ENCODE measurements at places on chromosomes 12 and 14.

GRCh38 chr14:102939820-102940561 lies 17.5 kb downstream of the AMN start:
- DNase-seq, result no peak

DNA sequence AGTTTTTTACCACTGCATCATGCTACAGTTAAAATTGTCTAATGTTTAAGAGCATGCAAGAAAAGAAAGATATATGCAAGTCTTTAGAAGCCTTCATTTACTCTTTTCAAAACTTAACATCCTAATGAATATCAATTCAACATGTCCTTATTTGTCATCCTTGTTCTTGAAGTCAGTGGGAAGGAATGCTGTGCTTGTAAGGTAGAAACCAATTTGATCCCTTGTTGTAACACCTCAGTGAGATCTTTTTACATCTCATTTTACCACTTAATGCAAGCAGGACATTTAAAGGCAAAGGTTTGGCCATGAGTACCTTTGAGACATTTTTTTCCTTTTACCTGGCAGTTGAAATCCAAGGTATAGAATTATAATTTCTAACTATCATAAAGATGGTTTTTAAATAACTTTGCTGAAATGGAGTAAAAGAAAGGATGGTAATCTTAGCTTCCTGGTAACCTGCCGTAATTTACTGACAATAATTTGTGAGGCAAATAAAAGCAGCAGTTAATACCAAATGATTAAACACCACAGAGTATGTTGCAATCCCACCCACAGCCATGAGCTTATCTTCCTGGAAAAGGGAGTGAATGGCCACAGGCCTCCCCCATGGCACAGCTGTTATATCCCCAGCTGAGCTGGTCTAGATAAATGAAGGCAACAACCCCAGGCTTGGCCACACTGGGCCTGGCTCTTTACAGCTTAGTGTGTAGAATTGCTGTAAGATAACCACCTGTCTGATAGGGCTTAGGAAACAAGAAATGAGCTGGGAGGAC lies 33.2 kb upstream of the STRN3 start:
- peak; percentile 64 for DNase-seq

- no peak for DNase-seq
These were observed 91.6 kb downstream of the TPH2 start for GRCh38 chr12:72030277-72030676.

GRCh38 chr14:100448376-100448775 lies 125.2 kb downstream of the SLC25A47 start:
- DNase-seq, result no peak

DNA sequence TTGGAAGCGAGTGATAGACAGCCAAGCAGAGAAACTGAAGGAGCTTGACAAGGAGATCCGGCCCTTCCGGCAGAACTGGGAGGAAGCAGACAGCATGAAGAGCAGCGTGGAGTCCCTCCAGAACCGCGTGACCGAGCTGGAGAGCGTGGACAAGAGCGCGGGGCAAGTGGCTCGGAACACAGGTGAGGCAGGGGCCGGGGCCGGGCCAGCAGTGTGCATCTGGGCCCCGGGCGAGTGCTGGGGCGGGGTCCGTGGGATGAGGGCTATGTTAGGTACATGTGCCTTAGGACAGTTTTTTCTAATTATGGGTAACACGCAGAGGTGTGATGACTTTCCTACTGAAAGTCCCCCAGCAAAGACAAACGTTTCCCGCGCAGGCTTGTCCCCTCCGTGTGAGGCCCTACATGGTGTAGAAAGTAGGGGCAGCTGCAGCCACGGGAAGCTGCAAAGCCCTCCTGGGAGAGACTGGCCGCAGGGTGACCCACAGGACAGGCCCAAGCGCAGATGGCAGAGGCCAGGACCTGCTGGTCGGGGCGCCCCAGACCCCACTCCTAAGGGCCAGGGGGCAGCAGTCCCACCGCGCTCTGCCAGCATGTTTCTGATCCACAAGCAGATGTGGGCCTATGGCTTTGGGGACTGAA lies 19.1 kb upstream of the AMN start:
- DNase-seq, result no peak

GRCh38 chr12:24463375-24463774 lies 485.5 kb downstream of the BCAT1 start:
- no peak for DNase-seq

GRCh38 chr12:46676797-46677520 lies 148.8 kb downstream of the SLC38A4 start:
- no peak for DNase-seq

GRCh38 chr12:111074559-111074958 lies 154.2 kb upstream of the MYL2 start:
- DNase-seq, result no peak

GRCh38 chr12:108666401-108666881 lies 32.7 kb upstream of the SELPLG start:
- no peak for DNase-seq

- peak; percentile 93 for DNase-seq
These were observed 583 bp downstream of the CPNE8 start for GRCh38 chr12:38904537-38905479.

GRCh38 chr12:133073836-133074235 lies 6.9 kb upstream of the ZNF140 start:
- no peak for DNase-seq

- DNase-seq, result peak; percentile 69
These were observed 34.6 kb downstream of the ANKRD9 start for GRCh38 chr14:102474934-102475333.

DNA sequence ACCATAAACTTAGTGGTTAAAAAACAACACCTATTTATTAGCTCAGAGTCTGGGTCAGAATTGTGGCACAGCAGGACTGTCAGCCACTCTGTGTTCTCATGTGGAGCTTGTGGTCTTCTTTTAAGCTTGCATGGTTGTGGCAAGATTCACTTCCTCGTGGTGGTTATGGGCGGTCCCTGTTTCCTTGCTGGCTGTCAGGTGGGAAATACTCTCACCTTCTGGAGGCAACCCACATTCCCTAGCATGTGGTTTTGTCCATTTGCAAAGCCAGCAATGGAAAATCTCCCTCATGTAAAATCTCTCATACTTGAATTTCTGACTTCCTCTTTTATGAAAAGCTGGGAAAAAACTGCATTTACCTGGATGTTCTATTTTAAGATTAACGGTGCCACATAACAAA lies 229.8 kb downstream of the ALX1 start:
- no peak for DNase-seq

- DNase-seq, result no peak
These were observed 51.9 kb downstream of the SH2B3 start for GRCh38 chr12:111457577-111457976.

DNA sequence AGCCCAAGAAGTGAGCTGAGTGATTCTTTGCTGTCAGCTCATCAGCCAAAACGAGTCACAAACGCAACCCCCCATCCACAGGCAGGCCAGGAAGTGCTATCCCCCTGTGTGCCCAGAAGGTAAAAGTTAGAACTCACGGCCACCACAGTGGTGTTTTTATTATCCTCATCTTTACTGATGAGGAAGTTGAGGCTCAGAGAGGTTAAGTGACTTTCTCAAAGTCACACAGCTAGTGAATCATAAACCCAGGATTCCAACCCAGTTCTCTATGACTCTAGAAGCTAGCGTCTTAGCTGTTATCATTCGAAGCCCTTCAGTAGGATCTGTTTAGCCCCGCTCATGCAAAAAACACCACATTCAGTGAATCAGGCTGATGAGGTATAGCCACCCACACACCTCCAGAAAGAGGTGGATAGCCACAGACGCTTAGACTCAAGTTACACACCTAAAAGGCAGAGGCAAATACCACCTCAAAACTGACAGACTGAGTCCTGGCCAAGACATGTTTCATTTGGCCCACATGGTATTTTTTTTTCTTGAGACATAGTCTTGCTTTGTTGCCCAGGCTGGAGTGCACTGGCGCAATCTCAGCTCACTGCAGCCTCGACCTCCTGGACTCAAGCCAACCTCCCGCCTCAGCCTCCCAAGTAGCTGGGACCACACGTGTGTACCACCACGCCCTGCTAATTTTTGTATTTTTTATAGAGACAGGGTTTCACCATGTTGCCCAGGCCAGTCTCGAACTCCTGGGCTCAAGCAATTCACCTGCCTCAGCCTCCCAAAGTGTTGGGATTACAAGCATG lies 100.7 kb downstream of the SCARB1 start:
- DNase-seq, result no peak

DNA sequence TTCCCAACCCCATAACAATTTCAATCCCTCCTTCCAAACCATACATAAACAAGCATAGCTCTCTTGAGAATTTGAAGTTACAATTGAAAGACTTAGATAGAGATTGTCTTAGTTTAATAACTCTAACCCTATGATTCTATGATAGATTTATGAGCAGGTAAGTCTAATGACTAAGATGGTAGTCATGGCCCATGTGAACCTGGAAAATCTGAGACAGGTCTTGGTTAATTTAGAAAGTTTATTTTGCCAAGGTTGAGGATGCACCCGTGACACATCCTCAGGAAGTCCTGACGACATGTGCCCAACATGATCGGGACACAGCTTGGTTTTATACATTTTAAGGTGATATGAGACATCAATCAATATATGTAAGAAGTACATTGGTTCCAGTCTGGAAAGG lies 248.8 kb downstream of the KCNH5 start:
- DNase-seq, result no peak

GRCh38 chr14:90281756-90282155 lies 25.4 kb downstream of the PSMC1 start:
- no peak for DNase-seq

GRCh38 chr14:88045705-88046104 lies 40.8 kb downstream of the GPR65 start:
- no peak for DNase-seq

- no peak for DNase-seq
These were observed 196.9 kb downstream of the GRIN2B start for GRCh38 chr12:13784504-13784903.

GRCh38 chr12:38456537-38457120 lies 140.1 kb downstream of the ALG10B start:
- DNase-seq, result no peak

DNA sequence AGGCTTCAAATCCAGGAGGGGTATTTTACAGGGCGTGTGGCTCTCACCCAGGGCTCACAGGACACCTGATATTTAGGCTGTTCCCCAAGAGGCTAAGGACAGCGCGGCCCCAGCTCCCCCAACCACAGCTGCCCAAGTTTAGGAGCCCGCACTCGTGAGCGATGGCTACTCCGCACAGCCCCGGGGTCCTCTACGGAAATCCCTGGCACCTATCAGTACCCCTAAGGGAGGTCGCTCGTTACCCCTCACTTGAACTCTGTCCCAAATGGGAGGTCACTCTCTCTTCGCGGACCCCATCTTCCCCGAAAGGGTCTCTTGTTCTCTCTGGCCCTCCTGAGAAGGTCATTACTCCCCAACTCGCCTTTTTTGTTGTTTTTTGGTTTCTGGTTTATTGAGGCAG lies 708 bp upstream of the P2RX4 start:
- no peak for DNase-seq

DNA sequence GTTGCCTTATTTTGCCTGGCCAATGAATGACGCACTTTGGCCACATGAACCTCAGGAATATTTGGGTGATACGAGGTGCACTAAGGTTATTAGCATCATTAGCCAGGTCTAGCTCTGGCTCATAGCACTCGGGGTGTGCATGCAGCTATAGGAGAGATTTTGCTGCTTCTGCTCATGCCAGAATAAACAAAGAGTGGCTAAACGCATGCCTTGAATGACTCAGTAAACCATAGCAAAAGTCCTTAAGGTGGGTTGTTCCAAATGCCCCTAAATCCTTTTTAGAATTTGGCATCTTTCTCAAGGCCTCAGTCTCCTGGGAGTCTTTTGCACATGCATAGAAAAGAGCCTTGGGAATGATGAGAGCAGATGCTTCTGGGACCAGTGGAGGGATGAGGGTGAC lies 343.7 kb upstream of the FKBP4 start:
- no peak for DNase-seq

DNA sequence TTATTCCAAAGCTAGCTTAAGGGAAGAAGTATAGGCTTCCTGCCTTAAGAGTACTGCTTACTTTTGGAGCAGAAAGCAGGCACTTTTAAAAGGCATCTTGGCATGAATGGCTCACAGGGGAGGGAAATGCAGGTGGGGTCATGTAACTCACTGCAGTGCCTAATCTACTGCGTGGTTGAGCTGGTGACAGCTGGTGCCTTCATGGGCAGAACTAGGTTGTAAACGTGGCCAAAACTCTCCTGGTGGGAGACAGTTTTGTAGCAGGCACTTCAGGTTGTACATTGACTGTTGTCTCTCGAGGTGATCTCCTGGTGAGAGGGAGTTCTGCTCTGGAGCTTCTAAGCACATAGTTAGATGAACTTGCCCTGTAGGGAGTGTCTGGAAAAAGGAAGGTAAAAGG lies 962.5 kb downstream of the DIO2 start:
- DNase-seq, result no peak

- DNase-seq, result no peak
These were observed 90.6 kb downstream of the ETV6 start for GRCh38 chr12:11739980-11740577.

- DNase-seq, result no peak
These were observed 417.3 kb downstream of the SNAPC1 start for GRCh38 chr14:62179367-62180018.

- no peak for DNase-seq
These were observed 2.5 kb upstream of the PLEKHD1 start for GRCh38 chr14:69481815-69482568.

DNA sequence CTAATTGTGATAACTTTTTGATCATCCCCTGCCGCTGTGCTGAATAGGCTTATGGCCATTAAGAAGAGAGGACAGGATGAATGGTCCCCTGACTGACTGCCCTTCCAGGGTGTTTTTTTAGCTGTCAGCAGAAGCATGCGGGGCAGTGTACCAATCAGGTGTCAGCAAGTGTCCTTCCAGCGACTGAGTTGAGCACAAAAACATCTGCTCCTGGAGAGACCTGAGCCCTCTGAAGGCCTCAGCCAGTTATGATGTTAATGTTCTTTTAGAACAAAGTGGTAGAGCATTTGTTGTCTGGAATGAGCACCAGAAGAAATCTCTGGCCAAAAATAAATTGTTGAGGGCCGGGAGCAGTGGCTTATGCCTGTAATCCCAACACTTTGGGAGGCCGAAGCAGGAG lies 37.5 kb downstream of the P2RX7 start:
- no peak for DNase-seq

- no peak for DNase-seq
These were observed 129.0 kb upstream of the BCL2L14 start for GRCh38 chr12:11941606-11942337.

- no peak for DNase-seq
These were observed 4.0 kb upstream of the CPNE6 start for GRCh38 chr14:24067133-24068082.

DNA sequence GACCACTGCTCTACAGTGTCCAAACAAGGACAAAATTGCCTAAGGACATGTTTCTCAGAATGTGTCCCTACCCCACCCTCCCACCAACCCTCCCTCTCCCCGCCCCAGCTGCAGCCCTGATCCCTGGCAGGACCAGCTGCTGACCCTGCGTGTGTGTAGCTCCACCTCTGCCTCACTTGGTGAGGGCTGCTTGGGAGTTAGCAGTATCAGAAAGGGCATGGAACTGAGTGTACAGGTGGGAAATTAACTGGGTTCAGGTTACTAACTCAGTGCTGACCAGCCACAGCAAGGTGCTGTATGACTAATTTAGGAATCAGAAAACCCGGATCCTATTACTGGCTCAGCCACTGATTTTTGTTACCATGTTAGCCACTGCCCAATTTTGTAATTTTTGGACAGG lies 11.3 kb upstream of the PLEKHD1 start:
- no peak for DNase-seq

- no peak for DNase-seq
These were observed 5.9 kb downstream of the RASSF3 start for GRCh38 chr12:64616201-64616600.

GRCh38 chr14:57153286-57153685 lies 115.4 kb downstream of the EXOC5 start:
- DNase-seq, result no peak
